Type B pancreatic cell (in vitro differentiated cells): ENCODE measurements at places on chromosomes 3 and 15. TPM values are rescaled to one million over a fixed set of nuclear protein-coding genes. Genes with fewer than 3 reads are reported as not detected.

DNA sequence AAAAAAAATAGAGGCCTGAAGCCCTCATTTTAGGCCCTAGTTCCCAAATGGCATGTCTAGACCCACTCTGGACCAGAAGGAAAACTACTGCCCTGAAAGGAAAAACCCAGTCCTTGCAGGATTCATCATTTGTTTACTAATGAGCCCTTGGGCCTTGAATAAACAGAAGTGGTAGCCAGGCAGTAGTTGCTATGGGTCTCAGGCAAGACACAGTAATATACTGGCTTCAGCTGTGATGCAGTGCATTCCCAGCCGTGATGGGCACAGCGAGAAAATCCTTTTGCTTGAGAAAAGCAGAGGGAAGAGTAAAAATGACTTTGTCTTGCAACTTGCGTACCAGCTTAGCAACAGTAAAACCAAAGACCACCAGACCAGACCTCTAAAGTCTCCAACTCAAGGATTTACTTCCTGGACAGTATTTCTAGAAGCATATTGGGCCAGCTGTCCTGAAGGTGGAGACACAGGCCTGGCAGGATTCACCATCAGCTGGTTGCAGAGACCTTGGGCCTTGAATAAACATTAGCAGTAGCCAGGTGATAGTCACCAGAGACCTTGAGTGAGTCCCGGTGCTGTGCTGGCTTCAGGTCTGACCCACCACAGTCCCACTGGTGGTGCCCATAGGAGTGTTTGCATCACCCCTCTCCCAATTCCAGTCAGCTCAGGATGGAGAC, 208.3 kb upstream of the SLITRK3 start:
- H3K27me3 ChIP-seq = no peaks in the 10 kb centered on the region
- H3K36me3 ChIP-seq = no peaks in the 10 kb centered on the region
- no peaks in the 10 kb centered on the region for H3K4me1 ChIP-seq

DNA sequence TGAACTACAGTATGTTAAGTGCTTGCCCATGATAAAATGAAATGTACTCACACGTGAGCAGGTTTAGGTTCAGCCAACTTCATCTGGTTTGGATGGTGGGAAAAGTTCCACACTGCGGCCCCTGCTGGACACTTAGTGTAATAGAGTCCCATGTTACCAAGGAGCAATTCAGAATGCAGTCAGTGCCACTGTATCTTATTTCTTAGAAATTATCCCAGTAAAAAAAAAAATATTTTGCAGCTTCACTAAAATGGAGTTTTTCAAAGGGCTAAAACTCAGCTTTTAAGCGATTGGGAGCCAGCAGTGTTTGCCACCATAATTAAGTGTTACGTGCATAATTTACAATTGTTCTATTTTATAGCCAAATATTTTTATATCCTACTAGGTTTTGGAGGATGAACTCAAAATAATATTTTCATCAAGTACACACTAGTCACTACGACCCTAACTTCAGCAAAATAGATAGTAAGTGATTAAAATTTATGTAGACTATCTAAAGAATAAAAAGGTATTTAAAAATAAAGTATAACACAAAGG, 371.7 kb upstream of the GBE1 start:
- H3K27ac ChIP-seq = no peak overlapping the region
- H3K4me3 ChIP-seq = no peak overlapping the region
- no peaks in the 10 kb centered on the region for H3K27me3 ChIP-seq
- DNase-seq = no peak
- H3K4me1 ChIP-seq = peaks cover 4% of the 10 kb centered on the region
- H3K36me3 ChIP-seq = no peaks in the 10 kb centered on the region

- no peaks in the 10 kb centered on the region for H3K27me3 ChIP-seq
- H3K27ac ChIP-seq = no peak overlapping the region
- no peak overlapping the region for H3K4me3 ChIP-seq
- no peaks in the 10 kb centered on the region for H3K36me3 ChIP-seq
Observed at GRCh38 chr15:85025516-85026251, 44.0 kb downstream of the PDE8A start.

DNA sequence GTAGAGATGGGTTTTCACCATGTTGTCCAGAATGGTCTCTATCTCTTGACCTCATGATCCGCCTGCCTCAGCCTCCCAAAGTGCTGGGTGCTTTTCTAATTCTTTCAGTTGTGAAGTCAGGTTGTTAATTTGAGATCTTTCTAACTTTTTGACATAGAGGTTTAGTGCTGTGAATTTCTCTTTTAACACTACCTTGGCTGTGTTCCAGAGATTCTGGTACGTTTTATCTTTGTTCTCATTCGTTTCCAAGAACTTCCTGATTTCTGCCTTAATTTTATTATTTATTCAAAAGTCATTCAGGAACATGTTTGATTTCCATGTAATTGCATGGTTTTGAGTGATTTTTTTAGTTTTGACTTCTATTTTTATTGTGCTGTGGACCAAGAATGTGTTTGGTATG, 63.5 kb upstream of the CCDC54 start:
- no peak overlapping the region for H3K4me3 ChIP-seq
- H3K27me3 ChIP-seq = no peaks in the 10 kb centered on the region
- H3K4me1 ChIP-seq = peaks cover 2% of the 10 kb centered on the region
- no peak for DNase-seq

DNA sequence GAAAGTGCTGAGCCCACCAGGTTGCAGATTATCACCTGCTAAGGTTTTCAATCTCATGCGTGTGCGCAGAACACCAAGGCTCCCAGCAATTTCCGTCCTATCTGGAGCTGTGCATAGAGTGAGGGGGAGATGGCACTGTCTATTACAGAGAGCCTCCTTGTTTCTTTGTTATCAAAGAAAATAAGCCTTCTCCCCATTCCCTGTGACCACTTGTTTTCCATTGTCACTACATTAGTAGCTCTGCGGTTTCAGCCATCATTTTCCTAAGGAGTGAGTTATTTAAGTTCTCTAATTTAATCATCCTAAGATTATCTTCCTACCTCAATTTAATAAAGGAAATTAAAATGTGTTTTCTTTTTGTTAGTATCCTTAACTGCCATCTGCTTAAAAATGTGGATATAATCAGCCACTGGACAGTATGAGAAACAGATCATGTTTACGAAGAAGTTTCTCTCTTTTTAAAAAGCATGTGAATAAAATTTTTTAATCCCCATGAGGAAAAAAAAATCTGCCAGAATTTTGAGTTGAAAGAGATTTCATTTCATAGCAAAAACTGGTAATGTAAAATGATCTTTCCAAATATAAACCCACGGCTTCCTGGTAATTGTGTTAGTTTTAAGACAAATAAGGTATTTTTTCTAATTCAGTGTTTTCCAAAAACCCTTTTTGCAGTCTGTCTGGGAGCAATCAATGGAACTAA, 172.3 kb upstream of the UBE2E1 start:
- H3K4me3 ChIP-seq = no peak overlapping the region
- DNase-seq = no peak
- H3K27me3 ChIP-seq = no peaks in the 10 kb centered on the region
- H3K27ac ChIP-seq = no peak overlapping the region

GRCh38 chr15:58058073-58058472, 7.4 kb downstream of the ALDH1A2 start:
- H3K27ac ChIP-seq = no peak overlapping the region
- DNase-seq = no peak
- no peaks in the 10 kb centered on the region for H3K36me3 ChIP-seq
- no peak overlapping the region for H3K4me3 ChIP-seq
- H3K4me1 ChIP-seq = peaks cover 4% of the 10 kb centered on the region

DNA sequence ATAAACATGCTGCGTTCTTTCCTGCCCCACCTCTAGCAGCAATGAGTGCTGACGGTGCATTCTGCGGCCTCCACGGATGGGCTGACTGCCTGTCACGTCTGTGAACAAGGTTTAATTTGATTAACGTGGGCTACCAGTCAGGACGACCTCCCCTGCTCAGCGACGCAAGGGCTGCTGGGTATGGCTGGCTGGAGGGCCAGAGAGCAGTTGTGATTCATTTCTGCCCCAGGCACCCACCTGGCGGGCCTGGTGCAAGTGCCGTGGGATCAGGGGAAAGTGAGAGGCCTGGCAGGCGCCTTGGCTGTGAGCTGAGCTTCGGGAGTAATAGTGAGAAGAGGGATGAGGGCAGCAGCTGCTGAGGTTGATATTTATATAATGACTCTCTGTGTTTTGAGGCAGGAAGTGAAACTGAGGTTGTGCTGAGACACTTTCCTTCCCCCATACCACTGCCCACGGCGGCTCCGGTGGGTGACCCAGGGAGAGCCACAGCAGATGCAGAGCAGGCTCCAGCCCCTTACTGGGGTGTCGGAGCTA, 190.4 kb upstream of the BCL6 start:
- H3K36me3 ChIP-seq = no peaks in the 10 kb centered on the region
- H3K4me3 ChIP-seq = no peak overlapping the region
- peak overlapping the region; percentile 90 for H3K27ac ChIP-seq
- H3K4me1 ChIP-seq = no peaks in the 10 kb centered on the region
- H3K27me3 ChIP-seq = no peaks in the 10 kb centered on the region

RTP3 gene
- total RNA-seq = not detected in 2 replicates

TTC21A gene
- 9.8 and 10.3 TPM in 2 replicates for total RNA-seq

FYTTD1 gene
- 52.1 and 58.8 TPM in 2 replicates for total RNA-seq

KCNH8 gene
- total RNA-seq = 1.2 and 3.4 TPM in 2 replicates

C3orf70 gene
- 1.6 and 4.1 TPM in 2 replicates for total RNA-seq
